ENCODE measurements at places on chromosomes 5 and 9. TPM values are rescaled to one million over a fixed set of nuclear protein-coding genes. Genes with fewer than 3 reads are reported as not detected.

The SLC6A19 gene
- 2.2 TPM for total RNA-seq

The NEUROG1 gene
- total RNA-seq: not detected

The TAF11L5 gene
- not detected for total RNA-seq

The TRIM7 gene
- 6.3 TPM for total RNA-seq

The FOXD4L5 gene
- 0.09 TPM for total RNA-seq

The INSL4 gene
- total RNA-seq: not detected

The DOLK gene
- 13.9 TPM for total RNA-seq

The SPATA31D3 gene
- total RNA-seq: not detected

The OR1J2 gene
- not detected for total RNA-seq

The OR1Q1 gene
- total RNA-seq: not detected

The CDH9 gene
- 2.1 TPM for total RNA-seq

The ROPN1L gene
- total RNA-seq: 1.7 TPM

The CDKN2B-AS1 gene
- 0.82 TPM for total RNA-seq

The FAM163B gene
- 0.54 TPM for total RNA-seq

The JAK2 gene
- total RNA-seq: 23.3 TPM

The NR5A1 gene
- not detected for total RNA-seq

The RARS1 gene
- 62.8 TPM for total RNA-seq

The EIF4E1B gene
- total RNA-seq: not detected

The AK1 gene
- 77.9 TPM for total RNA-seq

Measured in kidney (tissue), 22 donors.